C1 segment of cervical spinal cord (tissue), 14 donors: ENCODE measurements at places on chromosomes 2 and 18.

GRCh38 chr2:217683106-217683870 lies 319.5 kb downstream of the TNS1 start:
- DNase-seq = no peak

DNA sequence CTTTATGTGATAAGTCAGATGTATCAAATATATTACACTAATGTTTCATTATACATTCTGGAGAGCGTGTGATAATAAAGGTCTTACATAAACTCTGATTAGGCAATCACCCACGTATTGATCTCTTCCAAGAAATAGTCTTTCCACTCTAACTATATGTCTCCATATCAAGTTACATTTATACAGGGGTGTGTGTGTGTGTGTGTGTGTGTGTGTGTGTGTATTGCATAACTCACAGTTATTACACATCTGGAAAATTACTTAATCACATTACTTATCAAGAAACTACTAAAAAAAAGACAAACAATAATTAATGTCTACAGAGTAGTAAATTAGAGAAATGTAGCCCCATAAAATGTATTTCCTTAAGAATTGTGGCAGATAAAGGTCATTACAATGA lies 339.8 kb downstream of the CDH19 start:
- DNase-seq = no peak

DNA sequence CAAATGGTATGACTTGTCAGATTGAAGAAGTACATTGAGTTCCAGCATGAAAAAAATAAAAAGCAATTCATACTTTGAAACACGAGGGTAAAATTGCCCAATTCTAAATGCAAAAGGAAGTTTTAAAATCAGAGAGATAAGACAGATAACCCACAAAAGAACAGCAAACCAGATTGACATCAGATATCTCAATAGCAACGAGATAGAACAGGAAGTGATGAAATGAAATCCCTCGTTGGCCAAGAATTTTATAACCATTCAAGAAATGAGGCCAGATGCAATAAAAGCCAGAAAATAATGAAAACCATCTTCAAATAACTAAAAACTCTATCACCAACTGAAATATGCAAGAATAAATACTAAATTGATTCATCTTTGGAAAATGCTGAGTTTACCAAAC lies 172.8 kb downstream of the CD226 start:
- DNase-seq = no peak

DNA sequence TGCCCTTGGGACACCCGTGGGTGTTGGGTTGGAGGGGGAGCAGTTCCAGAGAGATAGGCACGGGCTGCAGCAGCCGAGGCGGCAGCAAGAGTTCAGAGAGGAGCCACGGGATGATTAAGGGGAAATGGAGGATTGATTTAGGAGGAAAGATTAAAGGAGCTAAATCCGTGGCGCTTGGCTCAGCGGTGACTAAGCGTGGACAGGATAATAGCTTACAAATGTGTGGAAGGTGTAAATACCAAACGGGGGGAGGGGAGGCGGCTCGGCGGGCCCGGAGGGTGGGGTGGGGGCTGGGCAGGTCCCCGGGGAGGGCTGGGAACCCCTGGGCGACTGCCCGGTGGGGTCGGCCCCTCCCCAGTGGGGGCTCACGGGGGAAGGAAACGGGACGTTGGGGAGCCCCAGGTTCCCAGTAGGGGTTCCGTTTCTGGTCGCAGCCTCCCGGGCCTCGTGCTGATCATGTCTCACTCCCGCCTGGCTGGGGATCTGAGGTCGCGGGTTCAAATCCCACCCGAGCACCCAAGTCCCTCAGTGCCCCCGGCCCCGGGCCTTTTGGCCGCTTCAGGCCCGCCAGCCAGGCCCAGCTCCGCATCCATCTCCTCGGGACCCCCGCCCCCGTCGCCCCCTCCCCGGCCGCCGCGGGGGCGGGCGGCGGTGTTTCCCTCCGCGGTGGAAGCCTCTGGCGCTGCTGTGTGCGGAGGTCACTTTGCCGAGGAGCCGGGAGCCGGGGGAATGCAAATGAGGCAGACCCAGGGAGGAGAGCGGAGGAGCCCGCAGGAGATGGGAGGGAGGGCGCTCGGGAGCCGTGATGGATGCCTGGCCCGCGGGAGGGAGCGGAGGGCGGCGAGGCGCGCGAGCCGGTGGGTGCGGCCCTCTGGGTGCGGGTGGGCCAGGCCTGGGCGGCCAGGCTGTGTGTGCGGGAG lies 8.1 kb downstream of the ASIC4 start:
- no peak for DNase-seq

- no peak for DNase-seq
Observed at GRCh38 chr2:230362030-230362691, 35.2 kb downstream of the SP140L start.

GRCh38 chr2:112108178-112108832 lies 29.9 kb upstream of the FBLN7 start:
- no peak for DNase-seq

DNA sequence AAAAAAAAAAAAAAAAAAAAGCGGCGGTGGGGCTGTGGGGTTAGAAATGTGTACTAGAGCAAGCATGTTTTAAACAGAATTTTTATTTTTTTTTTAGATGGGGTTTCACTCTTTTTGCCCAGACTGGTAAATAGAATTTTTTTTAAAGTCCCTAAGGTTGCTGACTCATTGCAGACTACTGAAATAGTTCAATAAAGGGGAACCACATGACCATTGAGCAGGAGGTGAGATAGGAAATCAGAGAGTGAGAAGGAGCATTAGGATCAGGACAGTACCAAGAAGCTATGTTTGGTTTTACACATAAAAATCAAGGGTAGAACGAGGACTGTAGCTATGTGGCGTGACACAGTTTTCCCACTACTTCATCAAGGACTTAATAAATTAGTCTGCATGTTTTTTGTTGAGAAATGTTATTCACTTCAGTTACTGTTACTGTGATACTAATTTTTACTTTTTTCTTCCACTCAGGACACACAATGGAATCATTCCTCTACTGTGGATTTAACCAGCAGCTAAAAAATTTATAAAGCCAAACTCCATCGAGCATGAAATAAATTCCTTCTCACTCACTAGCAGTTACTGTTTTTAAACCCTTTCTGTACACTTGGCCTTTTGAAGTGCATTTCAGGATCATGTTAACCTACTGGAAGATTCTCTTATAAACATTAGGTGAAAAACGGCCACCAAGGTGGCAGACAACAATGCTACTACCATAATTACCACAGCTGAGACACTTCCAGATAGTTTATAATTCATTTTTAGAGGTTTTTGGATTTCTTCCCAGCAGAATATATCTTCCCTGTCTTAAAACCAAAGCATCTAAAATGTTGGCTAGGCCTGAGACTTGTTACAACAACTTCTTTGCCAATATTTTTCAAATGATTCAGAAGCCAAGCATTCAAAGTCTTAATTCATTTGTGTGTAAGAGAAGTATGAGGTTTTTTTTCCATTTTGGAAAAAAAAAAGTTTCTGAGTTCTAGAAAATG lies 33.2 kb downstream of the LAMA1 start:
- DNase-seq = no peak

DNA sequence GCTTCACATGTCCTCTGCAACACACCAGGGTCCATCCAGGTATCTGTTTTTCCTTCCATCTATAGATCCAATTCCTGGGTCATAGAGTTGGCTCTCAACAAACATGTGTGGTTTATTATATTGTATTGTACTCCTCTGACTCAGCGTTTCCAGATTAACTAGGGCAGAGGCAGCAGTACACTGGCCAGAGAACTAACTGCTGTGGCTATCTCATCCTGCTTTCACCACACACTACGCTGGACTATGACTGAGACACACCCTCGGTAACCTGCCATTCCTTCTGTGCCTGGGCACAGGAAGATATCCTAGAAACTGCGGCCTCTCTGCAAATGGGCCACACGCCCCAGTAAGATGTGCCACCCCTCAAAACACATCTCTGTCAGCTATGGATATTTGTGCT lies 159.8 kb upstream of the STK17B start:
- DNase-seq = no peak

GRCh38 chr2:99860720-99861375 lies 281.5 kb downstream of the AFF3 start:
- no peak for DNase-seq

- DNase-seq = no peak
Observed at GRCh38 chr2:6919901-6920742, 2.9 kb downstream of the RNF144A start.

- no peak for DNase-seq
Observed at GRCh38 chr2:202624133-202624532, 10.6 kb upstream of the FAM117B start.

- no peak for DNase-seq
Observed at GRCh38 chr18:63187223-63187574, 132.4 kb downstream of the BCL2 start.

GRCh38 chr2:30371028-30371689 lies 75.9 kb upstream of the LCLAT1 start:
- DNase-seq = no peak

GRCh38 chr18:10511236-10511635 lies 14.6 kb upstream of the NAPG start:
- no peak for DNase-seq

DNA sequence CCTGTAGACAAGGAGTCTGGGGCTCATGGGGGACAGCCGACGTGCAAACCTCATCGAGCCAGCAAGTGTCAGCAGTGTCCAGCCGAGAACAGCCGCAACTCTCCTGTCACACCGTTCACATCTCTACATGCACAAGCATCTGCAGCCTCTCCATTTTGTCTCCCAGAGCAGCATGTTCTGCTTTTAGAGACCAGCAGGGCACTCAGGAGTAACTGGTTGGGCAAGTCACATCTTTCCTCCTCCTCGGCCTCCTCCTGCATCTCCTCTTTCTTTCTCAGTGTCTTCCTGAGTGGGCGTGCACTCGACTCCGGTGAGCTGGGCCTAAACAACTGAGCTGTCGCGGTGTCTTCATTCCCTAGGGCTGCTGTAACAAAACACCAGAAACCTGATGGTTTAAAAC lies 249.9 kb downstream of the SH3BP4 start:
- no peak for DNase-seq

DNA sequence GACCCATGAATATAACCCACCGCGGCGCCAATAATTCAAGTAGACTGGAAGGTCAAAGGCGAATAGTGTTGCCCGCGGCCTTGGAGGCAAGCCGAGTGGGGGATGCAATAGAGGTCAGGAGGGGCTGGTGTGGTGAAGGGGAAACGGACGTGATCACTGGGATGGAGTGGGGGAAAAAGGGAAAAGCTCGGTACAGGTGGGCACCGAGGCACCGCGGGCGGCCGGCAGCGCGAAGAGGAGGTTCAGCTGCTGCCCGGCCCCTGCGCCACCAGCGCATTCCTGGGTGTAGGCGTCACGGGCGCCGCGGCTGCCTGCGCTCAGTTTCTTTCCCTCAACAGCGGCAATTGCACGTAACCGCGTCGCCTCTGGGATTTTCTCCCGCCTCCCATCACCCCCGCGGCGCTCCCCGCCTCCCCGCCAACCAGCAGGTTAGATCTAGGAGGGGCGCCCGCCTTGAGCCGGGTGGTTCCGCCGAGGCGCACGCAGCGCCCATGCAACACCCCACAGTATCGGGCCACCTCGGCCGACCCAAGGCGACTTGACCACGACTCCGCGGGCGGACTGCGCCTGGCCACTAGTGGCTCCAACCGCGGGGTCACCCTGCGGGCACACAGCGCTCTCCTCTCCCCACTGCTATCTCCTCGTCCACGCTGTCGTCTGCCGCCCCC lies 1.5 kb downstream of the RND3 start:
- DNase-seq = no peak

- DNase-seq = no peak
Observed at GRCh38 chr2:227058888-227059399, 105.1 kb downstream of the COL4A4 start.

GRCh38 chr18:47163241-47163640 lies 12.9 kb downstream of the IER3IP1 start:
- no peak for DNase-seq

GRCh38 chr18:63588909-63589308 lies 1.8 kb downstream of the SERPINB13 start:
- DNase-seq = no peak
